ENCODE measurements at places on chromosomes 2 and 18.
A peak's percentile ranks its signal among the peaks of the same experiment; 100 is the strongest.

DNA sequence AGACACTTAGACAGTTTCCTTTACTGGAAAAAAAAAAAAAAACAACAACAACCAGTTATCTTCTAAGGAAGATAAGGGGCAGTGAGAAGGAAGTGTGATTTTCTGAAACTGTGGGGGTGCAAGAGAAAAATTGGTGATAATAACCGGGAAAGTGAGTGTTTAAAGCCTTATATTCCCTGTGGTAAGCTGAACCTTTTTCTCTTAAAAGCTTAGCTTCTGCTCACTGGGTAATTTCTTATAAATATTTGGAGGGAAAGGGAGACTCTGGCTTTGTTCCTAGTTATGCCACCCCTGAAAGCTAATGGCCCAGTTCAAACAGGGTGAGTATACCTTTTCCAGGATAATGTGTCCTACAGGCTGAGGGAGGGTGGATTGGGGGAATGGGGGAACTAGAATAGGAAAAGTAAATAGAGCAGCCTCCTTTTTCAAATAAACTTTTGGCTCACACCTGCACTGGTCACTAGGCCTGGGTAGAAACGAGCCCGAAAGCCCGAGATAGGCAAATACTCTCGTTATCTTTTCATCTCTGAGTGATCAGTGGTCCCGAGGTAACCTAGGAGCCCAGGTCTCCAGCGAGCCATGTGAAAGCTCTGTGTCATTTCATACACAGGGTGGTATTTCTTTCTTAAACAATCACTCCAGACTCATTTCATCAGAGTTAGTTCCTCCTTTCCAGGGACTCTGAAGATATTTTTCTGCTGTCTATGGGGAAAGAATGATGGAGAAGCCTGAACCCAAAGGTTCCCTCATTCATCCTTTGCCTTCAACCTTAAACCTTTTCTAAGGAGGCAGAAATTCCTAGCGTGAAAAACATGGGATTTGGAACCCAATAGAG is 15.5 kb upstream of the SRBD1 start:
- DNase-seq, result no peak

GRCh38 chr2:32947484-32948143 is 861 bp downstream of the LTBP1 start:
- peak; percentile 85 for DNase-seq

GRCh38 chr2:195342061-195342460 is 315.0 kb upstream of the SLC39A10 start:
- no peak for DNase-seq

DNA sequence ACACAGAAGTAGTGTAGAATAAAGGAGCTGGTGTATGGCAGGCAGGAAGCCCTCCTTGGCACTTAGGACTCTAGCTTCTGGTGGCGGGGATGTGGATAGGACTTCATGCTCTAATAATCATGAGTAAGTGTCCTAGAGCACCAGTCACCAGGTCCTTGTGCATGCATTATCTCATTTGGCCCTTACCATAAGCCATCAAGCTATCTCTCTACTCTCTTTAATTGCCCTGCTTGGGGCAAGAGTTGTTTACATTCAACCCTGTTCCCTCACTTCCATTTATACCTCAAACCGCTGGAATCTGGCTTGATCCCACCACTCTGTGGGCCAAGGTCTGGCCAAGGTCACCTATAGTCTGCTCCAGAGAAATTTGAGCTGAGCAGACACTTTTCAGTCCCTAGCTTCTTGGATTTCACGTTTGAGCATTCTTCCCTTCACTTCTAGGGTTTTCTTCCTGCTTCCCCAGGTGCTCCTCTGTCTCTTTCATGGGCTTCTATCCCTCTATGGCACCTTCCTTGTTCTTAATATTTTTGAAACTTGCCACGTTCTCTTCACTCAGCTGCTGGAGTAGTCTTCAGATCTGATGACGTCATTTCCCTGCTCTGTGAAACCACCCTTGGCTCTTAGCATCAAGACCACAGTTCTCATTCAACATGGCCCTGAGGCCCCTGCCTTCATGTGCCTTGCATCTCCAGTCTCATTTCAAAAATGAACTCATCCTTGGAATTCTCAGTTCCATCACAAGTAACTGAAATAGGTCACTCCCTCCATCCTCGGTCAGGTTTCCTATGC is 94.9 kb upstream of the GATA6 start:
- no peak for DNase-seq

DNA sequence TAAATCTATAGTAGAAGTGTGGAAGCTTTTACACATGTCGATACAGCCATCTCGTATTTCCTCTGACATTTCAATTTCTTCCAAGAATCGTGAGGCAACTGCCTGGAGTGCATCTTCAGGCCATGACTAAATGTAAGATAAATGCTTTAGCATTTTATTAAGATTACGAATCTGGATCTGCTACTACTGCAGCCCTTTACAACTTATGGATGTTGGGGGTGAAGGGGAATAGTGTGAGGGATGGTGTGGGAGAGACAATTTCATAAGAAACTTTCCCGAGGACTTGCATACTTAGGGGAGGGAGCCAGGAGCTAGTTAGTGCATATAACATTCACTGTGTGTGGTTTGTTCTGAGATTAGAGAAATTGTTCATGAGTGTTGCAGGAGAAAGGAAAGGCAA is 204.8 kb downstream of the SLC39A10 start:
- DNase-seq, result no peak

- peak; percentile 92 for DNase-seq
Measured at GRCh38 chr2:222318026-222318711, 19.4 kb upstream of the PAX3 start.

GRCh38 chr2:105377871-105378270 is 21.0 kb downstream of the FHL2 start:
- no peak for DNase-seq

DNA sequence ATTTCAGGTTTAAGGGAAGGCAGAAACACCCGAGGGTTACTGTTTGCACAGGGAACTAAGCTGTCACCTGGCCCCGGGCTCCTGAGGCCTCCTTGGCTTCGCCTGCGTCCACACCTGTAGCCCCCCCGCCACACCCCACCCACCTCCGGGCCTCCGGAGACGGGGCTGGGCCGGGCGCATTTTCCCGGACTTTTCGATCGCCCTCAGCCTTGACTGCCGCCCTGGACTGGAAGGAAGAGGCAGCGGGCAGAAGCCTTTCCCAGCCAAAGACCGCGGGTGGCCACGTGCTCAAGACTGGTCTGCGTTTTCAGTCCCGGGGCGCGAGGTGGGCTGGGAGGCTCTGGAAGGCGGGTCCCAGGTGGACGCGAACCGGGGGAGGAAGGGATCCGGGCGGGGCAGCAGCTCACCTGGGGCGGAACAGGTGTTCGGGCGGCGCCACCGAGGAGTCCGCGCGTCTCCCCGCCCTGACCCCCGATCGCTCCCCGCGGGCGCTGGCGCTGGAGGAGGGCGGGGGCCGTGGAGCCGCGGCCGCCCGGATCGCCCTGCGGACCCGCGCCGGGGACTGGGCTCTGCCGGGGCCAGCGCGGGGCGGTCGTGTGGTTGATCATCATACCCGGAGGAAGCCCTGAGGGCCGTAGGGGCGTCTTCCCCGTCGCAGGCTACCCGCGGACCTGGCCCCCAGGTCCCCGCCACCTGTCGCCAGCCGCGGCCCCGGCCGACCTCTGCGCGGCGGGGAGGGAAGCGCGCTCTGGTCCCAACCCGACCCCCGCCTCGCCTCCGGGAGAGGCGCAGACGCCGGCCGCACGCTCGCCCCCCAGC is 3.2 kb downstream of the ID2 start:
- peak; percentile 77 for DNase-seq

DNA sequence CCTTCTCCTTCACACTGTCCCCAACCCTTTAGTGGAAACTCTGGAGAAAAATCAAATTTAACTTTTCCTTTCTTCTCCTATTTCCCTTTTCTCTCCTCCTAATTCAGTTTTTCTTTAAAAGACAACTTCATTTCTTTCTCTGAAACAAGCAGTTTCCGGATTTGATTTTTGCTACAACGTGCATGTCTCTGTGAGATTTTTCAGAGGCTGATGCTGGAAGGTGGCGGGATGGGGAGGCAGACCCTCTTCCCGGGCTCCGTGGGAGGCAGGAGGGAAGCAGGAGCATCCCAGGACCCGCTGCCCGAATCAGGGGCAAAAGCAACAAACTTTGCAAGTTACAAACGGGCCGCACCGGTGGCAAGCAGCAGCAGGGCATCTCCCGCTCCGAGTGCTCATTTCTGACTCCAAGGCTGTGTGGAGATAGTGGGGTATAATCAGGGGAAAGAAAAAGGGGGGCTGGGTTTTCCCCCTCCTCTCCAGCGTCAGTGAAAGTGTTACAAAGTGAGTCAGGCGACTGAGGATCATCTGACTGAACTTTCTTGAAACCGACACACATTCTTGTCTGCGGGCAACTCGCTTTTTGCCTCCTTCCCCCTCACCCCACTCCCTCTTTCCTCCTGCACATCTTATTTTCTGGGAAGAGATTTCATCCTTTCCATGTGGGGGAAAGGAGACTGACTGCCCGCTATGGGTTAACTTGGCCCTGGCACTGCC is 6.4 kb downstream of the ZEB2 start:
- DNase-seq, result peak; percentile 53

DNA sequence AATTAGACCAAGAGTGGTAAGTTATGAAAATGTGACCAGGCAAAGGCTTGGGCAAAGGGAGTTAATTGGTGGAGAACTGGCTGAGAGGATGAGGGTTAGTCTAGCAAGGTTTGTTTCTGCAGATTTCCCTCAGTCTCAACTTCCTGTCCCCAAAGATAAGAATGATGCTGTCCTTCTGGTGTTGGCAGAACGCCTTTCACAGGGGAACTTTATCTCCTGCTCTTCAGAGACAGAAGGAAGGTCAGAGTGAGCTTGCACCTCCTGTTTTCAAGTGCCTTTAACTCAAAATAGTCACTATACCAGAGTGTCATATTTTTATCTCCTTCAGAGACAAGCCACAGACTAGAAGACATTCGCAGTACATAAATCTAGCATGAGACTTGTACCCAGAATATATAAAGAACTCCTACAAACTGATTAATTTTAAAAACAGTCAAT is 95.7 kb downstream of the TEX51 start:
- DNase-seq, result no peak

DNA sequence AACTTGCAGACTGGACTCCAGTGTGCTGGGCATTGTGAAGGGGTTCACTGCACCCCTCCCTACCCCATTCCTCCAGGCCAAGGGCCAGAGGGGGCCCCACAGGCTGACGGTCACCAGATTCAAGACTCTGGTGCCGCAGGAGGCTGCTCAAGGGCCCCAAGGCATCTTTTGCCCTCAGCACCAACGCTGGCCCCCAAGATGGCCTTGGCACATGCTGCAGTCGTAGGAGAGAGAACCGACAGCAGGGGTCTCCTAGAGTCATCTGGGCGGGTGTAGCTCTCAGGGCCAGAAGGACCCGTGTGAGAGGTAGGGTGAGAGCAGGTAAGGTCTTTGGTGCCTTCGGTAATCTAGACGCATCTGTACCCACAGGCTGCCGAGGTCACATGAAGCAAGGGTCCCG is 18.7 kb upstream of the ODC1 start:
- no peak for DNase-seq

DNA sequence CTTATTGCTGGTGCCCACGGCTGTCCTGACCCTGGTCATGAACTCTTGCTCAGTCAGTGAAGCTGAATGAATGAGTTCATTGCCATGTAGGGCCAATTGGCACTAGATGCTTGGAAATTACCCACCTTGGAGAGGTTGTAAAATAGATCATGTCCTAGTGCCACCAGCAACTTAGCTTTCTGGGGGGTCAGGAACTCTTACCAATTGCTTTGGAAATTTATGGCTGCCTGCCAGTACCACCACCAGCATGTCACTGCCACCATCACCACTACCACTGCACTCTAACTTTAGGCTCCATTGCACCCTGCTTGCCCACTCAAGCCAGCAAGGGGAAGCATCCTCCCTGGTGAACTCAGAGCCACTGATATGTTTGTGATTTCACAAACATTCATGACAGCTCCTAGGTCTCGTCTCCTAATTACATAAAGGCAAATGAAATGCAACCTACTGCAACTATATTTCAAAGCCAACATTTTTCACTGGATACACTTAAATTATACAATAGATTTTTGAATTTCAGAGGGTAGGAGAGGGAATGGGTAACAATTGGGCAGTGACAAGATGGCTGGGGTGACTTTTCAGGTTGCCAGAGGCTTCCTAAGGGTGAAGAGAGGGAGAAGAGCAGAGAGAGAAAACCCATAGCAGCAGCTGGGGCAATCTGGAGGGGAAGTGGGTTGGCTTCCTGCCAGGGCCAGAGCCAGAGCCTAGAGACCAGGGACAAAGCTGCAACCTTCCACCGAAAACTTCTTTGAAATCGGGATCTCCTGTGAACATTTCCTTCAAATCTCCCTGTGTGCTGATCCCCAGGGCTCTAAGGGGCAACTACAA is 3.5 kb upstream of the EMILIN1 start:
- DNase-seq, result no peak

- DNase-seq, result no peak
Measured at GRCh38 chr2:15363734-15364133, 197.4 kb downstream of the NBAS start.

GRCh38 chr18:3481696-3482210 is 31.8 kb downstream of the TGIF1 start:
- peak; percentile 62 for DNase-seq

DNA sequence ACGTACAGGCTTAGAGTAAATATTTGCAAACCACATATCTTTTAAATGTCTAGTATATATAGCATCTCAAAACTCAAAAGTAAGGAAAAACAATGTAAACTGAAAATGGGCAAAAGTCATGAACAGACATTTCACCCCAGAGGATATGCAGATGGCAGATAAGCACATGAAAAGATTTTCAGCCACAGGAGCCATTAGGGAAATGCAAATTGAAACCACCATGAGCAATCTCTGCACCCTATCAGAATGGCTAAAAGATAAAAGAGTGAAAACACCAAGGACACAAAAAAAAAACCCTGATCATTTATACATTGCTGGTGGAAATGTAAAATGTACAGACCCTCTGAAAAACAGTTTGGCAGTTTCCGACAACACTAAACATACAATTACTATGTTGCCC is 292.7 kb downstream of the ZNF516 start:
- DNase-seq, result no peak

DNA sequence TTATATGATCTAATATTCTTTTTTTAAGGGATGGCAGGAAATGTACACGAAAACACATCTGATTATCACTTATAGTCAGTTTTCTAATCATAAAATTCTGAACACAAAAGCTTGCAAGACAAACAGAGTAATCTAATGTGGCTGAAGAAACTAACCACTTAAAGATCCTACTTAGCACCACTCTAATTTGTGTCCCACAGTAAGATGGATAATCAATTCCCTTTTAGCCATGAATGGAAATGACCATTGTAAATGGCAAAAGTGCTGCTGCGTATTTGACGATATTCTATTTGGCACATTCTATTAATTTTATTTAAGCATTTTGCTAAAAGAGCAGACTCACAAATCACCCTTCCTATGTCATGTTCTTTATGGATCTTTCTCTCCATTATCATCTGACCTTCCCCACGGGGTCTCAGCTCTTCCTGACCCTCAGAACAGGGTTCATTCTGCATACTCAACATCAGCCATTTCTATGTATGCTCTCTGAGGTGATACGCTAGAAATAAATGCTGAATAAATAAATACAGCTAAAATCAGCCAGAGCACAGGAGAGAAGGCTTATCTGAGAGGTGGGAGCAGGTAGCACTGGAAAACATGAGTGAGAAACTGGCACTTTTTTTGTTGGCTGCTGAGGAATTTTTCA is 295.8 kb downstream of the AFF3 start:
- DNase-seq, result no peak

All from neural progenitor cell (in vitro differentiated cells).